GM12891 (cell line): ENCODE measurements at places on chromosomes 12 and 14.

DNA sequence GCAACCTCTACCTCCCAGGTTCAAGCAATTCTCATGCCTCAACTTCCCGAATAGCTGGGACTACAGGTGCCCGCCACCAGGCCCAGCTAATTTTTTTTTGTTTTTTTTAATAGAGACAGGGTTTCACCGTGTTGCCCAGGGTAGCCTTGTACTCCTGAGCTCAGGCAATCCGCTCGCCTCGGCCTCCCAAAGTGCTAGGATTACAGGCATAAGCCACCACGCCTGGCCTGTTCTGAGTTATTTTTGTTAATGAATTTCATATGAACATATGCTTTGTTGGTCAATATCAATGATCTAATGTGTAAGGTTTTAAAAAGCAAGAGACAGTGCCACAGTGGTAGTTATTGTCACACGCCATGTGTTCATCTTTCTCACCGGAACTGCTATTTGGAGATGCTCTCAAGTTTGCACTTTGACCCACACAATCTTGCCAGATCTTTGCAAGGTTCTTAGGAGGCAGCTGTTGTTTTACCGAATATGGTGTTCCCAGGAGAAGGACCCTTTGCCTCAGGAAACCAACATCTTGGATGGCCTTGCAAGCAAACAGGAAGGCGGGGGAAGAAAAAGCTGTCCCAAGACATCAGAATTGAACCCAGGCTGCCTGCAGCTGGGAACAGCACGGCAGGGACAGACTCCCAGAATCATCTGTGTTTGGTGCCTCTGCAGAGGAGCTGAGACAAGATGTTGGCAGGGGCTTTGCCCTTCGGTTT is 30.0 kb downstream of the GALNT16 start:
- no peak for DNase-seq

GRCh38 chr12:47907851-47908454 is 3.2 kb upstream of the VDR start:
- no peak for DNase-seq

DNA sequence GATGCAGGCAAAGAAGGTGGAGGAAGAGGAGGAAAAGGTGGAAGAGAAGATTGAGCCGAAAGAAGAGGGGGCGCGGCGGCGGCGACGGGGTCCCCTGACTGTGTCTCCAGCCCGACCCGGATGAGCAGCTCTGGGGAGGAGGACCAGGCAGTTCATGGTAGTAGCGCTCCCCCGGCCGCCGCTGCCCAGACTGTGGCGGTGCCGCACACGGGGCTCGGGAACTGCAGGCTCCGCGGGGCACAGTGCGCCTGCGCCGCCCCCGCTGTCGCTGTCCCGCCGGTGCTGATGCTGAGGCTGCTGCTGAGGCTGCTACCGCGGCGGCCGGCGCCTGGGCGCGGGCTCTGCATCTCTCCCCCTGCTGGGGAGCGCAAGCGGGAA is at the start of gene KCNH5:
Gene KCNH5 (minus strand): TSS at position 225 of the 378 bp plus-strand sequence. CDS start 272 bp downstream, outside the sequence.
- peak; percentile 37 for DNase-seq

GRCh38 chr12:107253361-107253760 is 160.0 kb upstream of the CRY1 start:
- DNase-seq, result no peak

DNA sequence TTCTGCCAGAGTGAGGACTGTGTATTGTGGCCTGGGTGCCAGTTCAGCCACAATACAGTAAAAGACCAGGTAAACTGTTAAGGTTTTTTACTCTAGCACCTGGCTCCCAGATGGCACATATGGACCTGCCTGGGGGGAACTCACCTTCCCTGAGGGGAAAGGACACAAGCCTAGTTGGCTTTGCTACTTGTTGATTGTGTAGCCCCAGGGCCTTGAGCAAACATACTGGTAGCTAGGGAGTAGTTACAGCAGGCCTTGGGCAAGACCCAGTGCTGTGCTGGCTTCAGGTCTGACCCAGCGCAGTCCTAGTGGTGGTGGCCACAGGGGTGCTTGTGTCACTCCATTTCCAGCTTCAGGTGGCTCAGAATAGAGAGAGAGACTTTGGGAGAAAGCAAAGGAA is 216.4 kb downstream of the KLHL28 start:
- DNase-seq, result no peak

GRCh38 chr12:16515666-16516065 is 90.3 kb downstream of the LMO3 start:
- no peak for DNase-seq

DNA sequence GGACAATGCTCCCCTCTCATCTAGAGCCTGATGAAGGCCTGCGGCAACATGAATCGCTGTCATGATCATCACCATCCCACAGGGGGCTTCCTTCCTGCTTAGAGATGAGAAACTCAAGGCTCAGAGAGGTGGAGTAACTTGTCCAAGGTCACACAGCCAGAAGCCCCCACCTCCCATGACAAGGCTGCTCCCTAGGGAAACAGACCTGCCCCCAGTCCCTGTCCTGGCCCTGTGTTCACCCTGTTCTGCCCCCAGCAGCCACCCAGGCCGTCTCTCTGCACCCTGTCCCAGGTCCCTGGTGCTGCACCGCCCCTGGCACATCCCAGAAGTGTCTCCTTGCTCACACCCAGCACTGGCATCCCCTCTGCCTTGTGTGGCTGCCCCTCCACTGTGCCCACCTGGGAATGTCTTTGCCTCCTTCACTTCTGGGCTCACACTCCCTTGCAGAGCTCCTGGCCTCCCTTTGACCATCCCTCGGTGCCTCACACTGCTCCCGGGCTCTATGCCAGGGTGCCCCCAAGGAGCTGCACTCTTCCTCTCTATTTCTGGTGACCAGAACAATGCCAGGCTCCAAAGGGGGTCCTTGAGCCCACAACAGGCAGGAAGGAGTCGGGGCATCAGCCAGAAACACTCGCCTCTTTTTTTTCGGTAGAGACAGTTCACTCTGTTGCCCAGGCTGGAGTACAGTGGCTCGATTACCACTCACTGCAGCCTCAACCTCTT is 70.5 kb downstream of the BCL11B start:
- DNase-seq, result no peak

DNA sequence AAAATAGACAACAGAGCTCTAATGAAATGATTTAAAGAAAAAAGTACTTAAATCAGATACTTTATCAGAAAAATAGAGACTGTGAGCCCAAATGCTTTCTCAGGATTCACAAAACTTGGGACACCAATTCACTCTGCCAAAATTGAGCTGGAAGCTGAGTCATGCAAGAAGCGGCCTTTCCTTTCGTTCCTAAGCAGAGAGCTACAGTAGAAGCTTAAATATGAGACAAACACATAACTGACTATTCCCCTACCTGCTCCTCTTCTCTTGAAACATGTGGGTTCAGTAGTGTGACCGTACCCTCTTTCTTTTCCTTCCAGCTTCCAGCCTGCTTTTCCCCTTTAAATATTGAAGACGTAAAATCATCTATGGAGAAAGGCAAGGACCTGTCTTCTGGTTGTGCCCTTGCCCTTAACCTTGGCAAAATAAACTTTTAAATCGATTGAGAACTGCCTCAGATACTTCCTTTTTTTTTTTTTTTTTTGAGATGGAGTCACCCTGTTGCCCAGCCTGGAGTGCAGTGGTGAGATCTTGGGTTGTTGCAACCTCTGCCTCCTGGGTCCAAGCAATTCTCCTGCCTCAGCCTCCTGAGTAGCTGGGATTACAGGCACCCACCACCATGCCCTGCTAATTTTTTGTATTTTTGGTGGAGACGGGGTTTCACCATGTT is 4.4 kb upstream of the SDS start:
- no peak for DNase-seq

- no peak for DNase-seq
Measured at GRCh38 chr12:7450667-7451066, 6.7 kb upstream of the CD163L1 start.

DNA sequence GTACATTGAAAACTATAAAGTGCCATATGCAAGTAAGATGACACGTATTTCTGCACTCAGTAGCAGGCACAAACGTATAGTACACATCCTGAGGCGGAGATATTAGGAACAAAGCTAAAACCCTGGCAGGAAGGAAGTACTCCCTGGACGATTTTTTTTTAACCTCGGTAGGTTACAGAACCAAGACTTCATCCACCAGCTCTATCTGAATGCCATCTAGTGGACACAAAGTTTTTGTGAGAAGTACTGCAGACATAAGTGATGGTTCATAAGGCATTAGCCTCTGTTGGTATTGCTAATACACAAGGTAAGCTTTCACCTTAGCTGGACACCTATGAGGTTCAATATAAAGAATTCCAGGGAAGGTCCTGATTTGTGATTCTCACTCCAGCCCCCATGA is 83.0 kb upstream of the CCDC196 start:
- no peak for DNase-seq

DNA sequence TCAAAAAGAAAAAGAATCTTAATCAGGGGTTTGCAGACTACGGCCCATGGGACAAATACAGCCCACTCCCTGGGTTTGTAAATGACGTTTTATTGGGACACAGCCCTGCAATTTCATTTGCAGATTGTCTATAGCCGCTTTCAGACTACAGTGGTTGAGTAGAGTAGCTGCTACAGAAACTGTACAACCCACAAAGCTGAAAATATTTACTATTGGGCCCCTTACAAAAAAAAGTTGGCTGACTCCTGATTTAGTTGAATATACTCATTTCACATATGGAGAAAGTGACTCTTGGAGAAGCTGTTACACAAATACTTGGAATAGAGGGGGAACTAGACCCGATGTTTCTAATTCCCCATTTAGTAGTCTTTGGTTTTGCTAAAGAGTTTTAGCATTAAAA is 162.5 kb upstream of the NOS1 start:
- DNase-seq, result no peak

DNA sequence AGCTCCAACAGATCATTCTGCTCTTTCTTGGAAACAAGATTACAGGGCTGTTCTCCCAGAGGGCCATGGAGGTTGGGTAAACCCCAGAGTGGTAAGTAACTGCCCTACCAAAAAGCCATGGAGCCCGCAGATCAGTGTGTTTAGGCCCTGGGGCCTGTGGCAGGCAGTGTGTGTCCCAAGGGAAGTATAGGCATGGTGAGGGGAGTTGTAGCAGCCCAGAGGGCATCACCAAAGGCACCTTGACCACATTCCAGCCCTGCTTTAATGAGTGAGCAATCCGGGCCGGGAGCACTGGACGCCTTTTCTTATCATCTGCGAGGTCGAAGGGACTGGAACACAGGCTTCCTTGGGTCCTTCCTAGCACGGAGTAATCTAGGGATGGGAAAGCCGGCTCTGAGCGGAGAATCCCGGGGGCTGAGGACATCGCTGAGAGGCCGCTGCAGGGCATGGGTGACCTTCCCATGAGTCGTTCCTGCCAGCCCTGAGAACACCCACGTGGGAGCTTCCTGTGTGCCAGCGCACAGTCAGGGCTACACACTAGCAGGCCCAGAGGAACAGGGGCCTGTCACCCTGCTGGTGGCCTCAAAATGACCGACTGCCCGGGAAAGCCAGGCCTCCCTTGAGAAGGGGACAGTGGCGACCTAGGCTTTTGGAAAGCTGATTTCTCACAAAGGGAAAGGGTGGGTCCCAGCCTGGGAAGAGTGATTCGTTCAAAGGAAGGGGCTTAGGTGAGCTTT is 91.3 kb downstream of the NINJ2 start:
- DNase-seq, result no peak

- DNase-seq, result no peak
Measured at GRCh38 chr12:120581998-120582397, 796 bp upstream of the POP5 start.

DNA sequence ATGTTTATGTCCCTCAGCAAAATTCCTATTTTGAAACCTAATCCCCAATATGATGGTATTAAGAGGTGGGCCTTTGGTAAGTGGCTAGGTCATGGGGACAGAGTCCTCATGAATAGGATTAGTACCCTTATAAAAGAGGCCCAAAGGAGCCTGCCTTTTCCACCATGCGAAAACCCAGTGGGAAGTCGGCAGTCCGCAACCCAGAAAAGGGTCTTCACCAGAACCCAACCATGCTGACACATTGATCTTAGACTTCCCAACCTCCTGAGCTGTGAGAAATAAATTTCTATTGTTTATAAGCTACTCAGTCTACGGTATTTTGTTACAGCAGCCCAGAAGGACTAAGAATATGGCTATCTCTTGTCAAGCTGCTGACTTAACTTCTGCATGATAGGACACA is 66.5 kb downstream of the COCH start:
- no peak for DNase-seq

DNA sequence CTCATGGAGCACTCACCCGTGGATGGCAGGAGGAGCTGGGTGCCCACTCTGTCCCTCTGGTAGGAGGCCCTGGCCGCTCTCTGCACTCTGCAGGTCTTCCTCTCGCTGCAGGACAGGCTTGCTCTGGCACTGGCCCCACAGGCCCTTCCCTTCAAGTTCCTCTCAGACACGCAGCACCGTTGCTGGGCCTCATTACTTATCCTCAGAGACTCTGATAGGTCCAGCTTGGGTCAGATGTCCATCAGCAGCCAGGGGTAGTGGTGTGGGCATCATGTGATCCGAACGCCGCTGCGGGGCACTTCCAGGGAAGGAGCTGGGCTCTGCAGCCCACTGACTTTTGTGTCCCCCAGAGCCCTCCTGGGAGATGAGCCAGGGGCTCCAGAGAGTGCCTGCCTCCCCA is 11.8 kb downstream of the OTUB2 start:
- DNase-seq, result no peak

- DNase-seq, result peak; percentile 23
Measured at GRCh38 chr12:67069451-67070306, 199.5 kb upstream of the CAND1 start.

DNA sequence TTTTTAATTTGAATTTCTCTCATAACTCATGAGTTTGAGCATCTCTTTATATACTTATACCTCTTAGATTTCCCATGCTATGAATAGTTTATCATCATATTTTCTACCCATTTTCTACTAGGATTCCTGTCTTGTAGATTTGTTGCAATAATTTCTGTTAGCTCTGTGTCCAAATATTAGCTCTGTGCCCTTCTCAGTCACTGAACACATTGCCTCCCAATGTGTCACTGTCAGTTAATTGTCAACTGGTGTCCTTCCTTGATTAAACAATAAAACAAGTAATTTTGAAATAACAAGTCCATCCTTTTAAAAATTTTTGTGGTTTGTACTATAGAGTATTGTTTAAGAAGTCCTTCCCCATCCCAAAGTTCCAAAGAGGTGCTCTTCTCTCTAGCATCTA is 4.2 kb upstream of the PAH start:
- DNase-seq, result no peak

GRCh38 chr12:2689393-2689792 is 105.4 kb upstream of the FKBP4 start:
- no peak for DNase-seq

DNA sequence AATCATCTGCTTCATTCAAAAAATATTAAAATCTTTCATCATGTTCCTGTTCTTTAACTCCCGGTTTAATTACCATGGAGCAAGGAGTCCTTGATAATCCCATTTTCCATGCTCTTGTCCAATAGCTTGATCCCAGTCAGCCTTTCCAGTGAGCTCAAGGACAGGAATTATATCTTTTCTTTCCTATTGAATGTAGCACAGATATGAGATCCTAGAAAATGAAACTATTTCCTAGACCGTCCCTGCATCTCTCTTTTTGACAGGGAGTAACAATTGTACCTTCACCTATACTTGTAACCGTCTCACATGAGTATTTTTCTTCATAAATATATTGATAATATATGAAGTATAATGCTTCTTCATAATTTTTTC is 35.6 kb downstream of the PIK3C2G start:
- no peak for DNase-seq
